ENCODE measurements at places on chromosomes 4 and X. TPM values are rescaled to one million over a fixed set of nuclear protein-coding genes. Genes with fewer than 3 reads are reported as not detected.

The CHIC2 gene
- total RNA-seq: 80.7 TPM

The MAGEB10 gene
- not detected for total RNA-seq

The ABLIM2 gene
- total RNA-seq: 0.80 TPM

The TCEAL2 gene
- total RNA-seq: not detected

The SSX2B gene
- not detected for total RNA-seq

The SRD5A3 gene
- 10.0 TPM for total RNA-seq

The FGFR3 gene
- 0.29 TPM for total RNA-seq

The IL15 gene
- 1.9 TPM for total RNA-seq

The SH3RF1 gene
- total RNA-seq: 27.1 TPM

The GLUD2 gene
- 3.4 TPM for total RNA-seq

The GRSF1 gene
- 111 TPM for total RNA-seq

The SMR3B gene
- total RNA-seq: not detected

All from thoracic aorta endothelial cell (primary cell).